ENCODE measurements at places on chromosomes 5 and 9.

DNA sequence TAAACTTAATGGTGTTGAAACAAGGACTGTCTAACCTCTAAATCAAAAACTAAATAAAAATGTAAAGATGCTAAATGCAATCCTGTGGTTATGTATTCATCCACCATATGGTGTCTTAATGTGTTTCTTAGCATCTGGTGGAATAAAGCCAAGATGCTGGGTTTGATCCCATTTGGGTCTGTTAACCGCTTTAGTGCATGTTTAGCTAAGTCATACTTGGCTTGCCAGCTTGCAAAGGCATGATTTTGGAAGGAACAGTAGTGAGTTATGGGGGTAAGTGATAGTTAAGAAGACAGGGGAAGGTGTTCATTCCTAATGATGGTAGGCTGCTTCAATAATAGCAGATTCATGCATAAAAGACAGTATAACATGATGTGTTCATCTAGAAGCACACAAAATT is 139.0 kb upstream of the SLC27A6 start:
- DNase-seq: no peak

- DNase-seq: no peak
These were observed 60.0 kb downstream of the IL6ST start for GRCh38 chr5:55934720-55935119.

GRCh38 chr5:27701931-27702903 is 663.8 kb upstream of the CDH9 start:
- DNase-seq: no peak

DNA sequence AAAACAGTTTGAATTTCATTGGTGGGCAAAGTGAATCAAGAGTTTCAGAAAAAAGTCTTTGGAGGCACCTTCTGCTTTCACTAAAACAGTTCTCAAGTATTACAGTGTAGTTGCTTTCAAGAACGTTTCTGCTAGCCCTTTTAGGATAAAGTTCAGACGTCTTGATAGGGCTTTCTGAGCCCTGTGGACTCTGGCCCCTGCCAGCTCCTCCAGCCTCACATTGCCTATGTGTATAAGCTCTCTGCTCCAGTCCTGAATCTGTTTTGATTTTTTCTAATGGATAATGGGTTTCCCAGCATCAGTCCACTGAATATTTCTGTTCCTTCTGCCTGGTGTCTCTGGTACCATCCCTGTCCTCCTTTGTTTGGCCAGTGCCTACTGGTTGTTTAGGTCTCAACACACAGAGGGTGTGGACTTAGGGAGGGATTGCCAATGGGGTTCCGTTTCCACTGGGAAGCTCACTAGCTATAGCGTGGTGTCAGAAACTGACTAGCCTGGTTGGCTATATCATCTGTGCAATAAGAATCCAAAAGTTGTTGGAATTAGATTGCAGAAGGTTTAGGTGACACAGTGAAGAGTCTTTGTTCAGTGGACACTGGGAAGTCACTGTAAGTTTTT is 26.4 kb downstream of the ARHGAP26 start:
- no peak for DNase-seq

DNA sequence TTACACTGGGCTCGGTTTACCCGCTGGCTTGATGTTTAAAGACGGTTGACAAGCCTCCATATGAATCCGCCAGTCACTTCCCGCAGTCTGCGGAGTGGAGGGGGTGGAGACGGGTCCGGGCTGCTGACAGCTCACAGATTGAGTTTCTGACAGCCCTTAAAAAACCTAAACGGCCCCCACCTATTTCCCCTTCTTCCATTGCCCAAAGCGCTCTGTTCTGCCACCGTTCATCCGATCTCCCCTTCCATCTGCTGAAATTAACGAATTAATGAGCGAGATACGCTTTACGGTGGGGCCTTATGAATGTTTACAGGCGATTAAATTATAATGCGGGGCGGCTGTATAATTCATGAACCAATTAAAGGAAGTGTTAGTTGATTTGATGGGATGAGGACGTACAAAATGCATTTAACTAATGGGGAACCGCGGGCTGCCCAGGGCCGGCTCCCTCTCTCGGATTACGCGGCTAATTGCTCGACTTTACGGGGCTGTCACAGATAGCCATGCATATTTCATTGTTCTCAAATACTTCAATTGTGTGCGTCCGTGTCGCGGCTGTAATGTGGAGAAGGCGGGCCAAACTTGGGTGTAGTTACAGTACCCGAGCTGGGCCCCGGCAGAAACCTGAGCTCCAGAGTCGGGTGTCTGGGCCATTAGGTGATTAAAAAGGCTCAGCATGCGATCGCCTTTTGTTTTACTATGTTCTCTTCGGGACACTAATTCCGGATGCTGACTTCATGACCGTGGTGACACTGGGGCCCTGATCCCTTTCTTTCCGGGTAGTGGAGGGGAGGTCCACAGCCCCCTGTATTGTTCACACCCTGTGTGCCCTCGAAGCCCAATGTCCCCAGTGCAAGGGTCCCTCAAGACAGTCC is 74.9 kb downstream of the GTF3C4 start:
- DNase-seq: no peak

DNA sequence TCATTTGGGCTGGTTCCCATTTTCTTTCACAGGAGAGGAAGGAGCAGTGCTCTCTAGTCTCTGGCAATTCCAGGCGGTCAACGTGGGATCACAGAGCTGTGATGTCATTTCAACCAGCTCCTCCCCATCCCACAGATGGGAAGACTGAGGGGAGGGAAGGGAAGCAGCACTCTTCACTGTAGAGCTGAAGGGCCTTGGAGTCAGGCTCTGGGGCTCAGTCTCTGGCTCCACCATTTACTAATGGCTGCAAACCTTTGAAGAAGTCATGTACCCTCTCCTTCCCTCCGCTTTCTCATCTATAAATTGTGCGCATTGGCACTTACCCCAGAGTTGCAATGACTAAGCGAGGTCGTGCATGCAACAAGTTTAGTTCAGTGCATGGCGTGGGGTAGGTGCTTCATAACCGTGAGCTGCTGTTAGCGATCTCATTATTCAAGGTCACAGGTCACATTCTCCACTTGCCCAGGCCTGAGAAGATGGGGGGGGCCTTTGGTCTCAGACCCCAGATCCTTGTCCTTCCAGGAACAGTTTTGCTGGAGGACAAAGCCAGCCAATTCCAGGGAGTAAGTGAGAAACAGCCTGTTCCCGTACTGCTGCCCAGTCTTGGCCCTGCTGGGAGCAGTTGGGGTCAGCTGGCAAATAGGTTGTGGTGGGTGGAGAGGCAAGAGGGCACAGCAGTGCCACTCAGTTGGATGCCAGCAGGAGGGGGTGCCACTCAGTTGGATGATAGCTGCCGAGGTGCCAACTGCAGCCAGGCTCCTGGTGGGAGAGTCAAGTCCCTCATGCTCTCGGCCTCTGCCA is 136.7 kb downstream of the RGS3 start:
- no peak for DNase-seq

DNA sequence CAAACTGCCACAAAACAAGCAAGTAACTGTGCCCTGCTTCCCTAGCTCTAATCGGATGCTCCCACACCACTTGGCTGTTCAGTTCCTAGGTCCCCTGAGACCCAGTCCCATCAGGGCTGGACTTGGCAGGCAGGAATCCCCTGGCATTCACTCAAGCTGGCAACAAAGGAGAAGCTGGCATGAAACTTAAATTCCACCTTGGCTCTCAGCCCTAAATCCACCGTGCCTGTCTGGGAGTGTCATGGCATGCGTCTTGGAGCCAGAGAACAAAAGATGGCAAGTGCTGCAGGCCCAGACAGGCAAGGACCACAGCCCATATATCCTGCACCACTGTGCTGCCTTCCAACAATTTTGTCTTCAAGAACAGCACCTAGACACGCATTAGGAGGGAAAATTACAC is 38.2 kb downstream of the ETF1 start:
- no peak for DNase-seq

- no peak for DNase-seq
These were observed 512.9 kb downstream of the NTRK2 start for GRCh38 chr9:85182383-85182782.

DNA sequence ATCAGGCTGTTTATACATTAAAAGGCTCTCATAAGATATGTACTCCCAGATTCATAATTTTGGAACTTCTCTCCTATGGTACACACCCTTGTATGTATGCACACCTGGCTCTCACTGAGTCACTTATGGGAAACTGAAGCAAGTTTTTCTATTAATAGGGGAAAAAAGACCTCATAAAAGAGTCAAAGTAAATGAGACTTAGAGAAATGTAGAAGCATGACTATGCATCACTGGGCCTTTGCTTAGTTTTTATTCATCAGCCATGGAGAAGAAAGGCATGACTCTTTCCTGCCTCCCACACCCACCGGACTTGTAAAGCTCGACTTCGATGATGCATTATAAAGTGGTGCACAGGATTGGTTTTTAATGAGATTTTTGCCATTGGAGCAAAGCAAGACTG is 28.2 kb downstream of the MTAP start:
- no peak for DNase-seq

GRCh38 chr5:138391859-138392386 is 39.4 kb downstream of the KDM3B start:
- no peak for DNase-seq

- no peak for DNase-seq
These were observed 72.7 kb downstream of the MAP1B start for GRCh38 chr5:72179816-72180440.

GRCh38 chr9:133901184-133901835 is 90.8 kb downstream of the VAV2 start:
- DNase-seq: no peak

DNA sequence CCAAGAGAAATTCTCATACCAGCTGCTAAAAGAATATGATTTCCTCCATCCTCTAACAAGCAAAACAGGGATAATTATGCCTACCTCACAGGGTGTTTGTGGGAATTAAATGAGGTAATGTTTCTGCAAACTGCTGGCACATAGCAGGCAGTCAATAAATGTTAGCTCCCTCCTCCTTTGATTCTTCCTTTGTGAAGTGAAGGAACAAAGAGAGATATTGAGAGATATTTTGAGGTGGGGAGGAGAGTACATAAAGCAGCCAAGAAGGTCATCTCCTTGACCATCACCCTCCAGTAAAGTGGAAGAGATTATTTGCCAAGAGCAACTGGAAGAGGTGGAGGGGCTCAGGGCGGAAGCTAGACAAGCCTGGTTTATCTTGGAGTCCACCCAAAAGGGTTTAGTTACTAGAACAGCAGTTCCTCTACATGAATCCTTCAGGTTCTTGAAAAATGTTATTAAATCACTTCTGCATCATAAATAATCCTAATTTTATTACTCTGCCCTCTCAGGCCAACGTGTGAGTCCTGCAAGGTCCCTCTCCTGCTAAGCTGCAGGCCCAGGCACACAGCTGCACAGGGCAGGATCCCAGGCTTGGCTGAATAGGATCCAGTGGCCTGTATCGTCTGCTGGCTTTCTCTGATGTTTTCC is 35.0 kb upstream of the TLE1 start:
- no peak for DNase-seq

GRCh38 chr9:106528158-106528557 is 334.8 kb upstream of the ZNF462 start:
- DNase-seq: no peak

- DNase-seq: no peak
These were observed 16.6 kb downstream of the DMRTA1 start for GRCh38 chr9:22463205-22463604.

GRCh38 chr9:95110921-95111525 is 206.5 kb downstream of the FANCC start:
- no peak for DNase-seq

DNA sequence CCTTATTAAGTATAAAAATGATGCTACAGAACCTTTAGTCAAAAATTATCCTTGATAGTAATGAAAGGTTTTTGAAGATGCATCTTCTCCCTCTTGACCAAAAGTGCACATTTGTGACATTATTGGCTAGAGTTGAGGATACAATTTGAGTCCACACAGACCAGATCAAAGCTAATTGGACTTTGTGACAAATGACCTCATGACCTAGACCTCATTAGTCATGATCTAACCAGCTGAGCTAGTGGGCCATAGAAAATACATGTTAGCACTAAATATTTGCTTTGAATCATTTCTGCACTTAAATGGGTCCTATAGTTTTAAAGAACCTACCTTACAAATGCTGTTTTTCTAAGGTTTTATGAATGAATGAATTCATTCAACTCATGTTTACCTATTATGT is 182.1 kb downstream of the RFX3 start:
- no peak for DNase-seq

DNA sequence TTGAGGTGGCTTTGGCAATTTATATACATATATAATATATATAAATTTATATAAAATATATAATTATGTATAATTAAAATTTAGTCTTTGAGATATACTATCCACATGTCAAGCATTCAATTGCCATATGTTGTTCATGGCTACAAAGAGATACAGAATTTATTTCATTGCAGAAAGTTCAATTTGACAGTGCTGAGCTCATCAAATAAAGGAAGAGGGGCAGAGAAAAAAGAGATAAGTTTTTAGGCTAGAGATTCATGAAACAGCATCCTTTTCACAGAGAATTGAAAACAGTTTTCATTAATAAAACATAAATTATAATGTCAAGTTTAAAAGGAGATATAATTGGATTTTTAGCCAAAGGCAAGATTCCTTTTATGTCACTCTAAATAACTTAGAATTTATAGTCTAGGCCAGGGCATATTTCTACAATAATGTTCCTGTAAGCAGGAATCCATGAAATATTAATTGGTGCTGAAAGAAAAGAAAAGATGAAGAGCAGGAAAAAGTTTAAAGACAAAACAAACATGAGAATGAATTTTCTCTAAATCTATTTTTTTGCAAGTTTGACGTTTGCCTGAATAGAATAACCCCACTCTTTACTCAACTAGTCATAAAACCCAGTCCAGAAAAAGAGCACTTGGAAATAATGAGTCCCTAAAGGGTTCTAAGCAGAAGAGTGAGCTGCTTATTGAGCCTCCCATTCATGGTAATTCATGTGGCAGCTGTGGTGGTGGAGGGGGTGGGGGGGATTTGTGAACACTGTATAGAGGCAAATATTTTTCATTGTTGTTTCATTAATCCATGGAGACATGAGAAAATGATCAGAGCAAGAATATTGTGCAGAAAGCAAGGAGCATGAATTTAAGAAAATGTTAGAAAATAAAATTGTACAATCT is 1279.5 kb downstream of the CDH12 start:
- no peak for DNase-seq

- DNase-seq: peak; percentile 63
These were observed 155.9 kb downstream of the ERCC6L2 start for GRCh38 chr9:96031366-96031824.

DNA sequence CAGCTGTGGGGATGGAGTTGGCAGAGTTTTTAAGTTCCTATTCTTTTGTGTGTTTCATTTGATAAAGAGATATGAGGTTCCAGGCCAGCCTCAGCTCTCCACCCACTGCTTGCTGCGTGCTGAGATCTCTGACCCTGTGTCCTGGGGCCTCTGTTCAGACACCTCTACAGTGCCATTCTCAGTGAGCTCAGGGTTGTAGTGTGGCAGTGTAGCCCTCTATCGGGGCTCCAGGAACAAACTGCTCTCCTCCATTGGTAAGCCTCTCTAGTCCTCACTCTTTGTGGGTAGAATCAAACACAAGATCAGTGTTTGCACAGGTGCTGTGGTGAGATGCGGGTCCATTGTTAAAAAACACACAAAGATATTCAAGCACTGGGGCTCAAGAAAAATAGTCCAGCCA is 386.6 kb upstream of the RPS23 start:
- no peak for DNase-seq

GRCh38 chr5:100697970-100698369 is 162.8 kb downstream of the FAM174A start:
- DNase-seq: no peak
